ENCODE measurements at places on chromosomes 2 and 18.

DNA sequence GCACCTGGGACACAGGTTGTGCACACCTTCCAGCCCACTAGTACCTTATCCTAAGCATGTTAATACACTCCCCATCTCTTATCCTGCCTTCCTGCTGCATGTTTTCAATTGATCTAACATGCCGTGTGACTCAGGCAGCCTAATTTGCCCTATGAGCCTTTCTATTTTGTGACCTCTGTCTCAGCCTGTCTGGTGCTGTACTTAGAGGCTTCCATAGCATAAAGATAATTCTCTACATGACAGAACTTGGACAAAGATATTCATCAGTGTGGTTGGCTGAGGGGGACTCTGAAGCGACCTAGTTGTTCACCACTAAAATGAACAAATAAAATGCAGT, 8.6 kb upstream of the TMEM37 start:
- no peak for DNase-seq

GRCh38 chr2:78928502-78928901, 97.0 kb upstream of the REG3G start:
- no peak for DNase-seq

DNA sequence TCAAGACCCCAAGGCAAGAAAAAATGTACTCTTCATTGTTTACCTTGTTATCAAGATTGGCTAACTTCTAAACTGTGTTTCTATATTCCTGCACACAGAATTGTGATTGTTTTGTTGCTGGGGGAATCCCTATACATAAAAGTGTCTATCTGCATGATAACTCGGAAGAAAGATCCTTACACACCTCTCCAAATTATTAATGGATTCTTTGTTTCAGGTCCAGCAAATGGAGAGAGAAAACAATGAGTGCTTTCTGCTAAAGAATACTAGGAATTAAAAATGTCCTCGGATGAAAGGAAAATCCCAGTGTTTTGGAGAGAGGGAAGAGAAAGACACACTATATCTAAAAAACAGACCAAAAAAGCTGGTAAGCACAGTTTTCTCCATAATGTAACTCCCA, 6.2 kb upstream of the DAPL1 start:
- no peak for DNase-seq

DNA sequence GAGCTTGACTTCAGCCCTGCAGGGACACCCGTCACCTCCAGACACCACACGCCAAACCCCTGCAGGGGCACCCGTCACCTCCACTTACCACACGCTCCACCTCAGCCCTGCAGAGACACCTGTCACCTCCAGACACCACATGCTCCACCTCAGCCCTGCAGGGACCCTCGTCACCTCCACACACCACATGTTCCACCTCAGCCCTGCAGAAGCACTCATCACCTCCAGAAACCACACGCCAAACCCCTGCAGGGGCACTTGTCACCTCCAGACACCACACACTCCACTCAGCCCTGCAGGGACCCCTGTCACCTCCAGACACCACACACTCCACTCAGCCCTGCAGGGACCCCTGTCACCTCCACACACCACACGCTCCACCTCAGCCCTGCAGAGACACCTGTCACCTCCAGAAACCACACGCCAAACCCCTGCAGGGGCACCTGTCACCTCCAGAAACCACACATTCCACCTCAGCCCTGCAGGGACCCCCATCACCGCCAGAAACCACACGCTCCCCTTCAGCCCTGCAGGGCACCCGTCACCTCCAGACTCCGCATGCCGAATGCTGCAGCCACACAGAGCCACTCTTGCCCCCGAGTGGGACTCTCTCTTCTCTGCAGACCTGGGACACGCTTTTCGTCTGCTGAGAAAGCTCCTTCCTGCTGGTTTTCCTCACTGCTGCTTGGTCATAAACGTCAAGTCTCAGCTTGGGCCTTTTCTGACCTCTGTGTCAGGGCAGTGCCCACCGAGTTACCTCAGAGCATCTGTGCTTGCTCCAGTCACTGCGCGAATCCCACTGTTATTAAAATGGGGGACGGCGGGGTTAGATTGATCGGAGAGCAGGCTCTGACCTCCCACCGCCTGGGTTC, 77.5 kb upstream of the SALL3 start:
- DNase-seq = no peak

GRCh38 chr18:79382681-79383387, 12.9 kb upstream of the NFATC1 start:
- DNase-seq = no peak

DNA sequence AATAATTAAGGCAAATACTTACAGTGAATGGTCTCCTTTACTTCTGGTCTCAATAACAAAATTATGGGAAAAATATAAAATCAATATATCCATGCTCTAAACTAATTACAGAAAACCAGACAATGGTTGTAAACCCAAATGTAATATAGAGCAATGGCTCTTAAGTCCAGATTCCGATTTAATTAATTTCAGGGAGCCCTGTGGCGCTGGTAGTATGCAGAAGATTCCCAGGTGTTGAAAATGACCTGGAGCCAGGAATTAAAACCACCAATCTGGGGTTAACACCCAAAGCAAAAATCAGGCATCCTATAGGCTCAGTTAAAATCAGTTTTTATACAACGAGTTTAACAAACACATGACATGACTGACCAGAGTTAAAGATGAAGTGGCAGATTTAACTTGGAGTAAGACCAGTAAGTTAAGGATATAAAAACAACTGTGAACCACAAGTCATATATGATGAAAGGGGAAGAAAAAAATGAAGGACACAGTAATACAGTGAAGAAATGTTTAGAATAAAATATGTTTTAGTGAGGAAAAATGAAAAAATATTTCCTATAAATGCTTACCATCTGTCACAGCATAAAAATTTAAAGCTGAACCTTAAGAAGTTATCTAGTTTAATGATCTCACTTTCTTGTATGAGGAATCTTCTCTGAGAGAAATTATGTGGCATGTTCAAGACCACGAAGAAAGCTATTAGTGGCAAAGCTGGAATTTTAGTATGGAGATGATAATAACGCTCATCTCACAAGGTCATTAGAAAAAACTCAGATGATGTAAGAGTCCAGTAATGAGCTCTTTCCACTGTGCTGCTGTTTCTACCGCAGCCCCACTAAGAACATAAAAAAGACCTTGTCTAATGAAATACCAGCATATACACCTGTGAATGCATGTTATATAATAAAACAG, 45.8 kb upstream of the FLACC1 start:
- no peak for DNase-seq

DNA sequence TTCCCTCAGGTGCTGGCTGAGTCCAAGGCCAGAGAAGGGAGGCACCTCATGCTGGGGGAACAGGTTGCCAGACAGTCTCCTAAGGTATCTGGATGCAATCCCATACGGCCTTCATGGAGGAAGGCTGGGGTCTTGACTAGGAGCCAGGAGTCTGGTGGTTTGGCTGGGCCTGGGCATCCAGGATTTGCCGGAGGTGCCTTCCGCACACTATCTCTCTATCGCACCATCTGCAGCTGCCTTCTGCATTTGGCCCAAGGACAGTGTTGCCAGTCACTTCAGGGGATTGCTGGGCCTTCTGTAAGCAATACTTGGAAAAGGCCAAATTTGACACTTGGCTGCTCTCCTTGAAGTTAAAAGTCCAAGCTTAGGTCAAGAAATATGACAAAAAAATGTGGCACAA, 327.2 kb downstream of the EN1 start:
- no peak for DNase-seq

DNA sequence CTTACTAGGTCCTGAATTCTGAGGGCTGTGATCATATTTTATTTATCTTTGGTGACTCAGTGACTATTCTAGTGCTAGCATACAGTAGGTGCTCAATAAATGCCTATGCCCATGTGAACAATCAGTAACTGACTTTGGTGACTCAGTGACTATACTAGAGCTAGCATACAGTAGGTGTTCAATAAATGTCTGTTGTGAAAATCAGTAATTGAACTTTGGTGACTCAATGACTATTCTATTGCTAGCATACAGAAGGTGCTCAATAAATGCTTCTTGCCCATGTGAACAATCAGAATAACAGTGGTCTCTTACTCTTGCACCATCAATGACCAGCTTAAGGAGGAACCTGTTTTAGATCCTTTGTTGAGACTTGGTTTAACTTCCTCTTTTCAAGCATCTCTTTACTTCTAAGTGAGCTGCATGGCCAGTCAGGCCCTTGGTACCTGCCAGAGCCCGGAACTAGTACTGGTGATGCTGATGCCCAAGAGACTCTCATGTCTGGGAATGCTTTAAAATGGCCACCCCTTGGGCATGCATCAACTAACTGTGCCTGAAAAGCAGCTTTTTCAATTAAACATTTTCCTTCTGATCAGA, 214.9 kb upstream of the SPRED2 start:
- DNase-seq = no peak

- no peak for DNase-seq
These were observed 31.0 kb upstream of the GALNT3 start for GRCh38 chr2:165825041-165825440.

GRCh38 chr2:180040146-180040925, 33.2 kb upstream of the CWC22 start:
- no peak for DNase-seq

GRCh38 chr2:217826991-217827390, 175.8 kb downstream of the TNS1 start:
- DNase-seq = no peak

DNA sequence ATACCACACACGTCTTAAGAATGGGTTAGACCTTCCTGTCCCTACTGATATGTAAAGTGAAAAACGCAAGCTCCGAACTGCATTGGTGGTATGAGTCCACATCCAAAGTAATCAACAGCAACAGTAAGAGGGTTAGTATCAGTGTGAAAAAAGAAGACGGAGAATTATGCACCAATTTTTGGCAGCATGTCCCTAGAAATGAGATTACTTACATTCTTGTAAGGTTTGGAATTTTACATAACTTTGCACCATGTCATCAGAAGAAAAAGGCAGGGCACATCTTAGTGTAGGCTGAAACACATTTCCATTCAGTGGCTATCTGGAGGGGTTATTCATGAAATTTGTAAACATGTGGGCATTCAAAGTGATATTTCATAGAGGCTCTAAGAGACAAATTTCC, 88.2 kb downstream of the LONRF2 start:
- no peak for DNase-seq

DNA sequence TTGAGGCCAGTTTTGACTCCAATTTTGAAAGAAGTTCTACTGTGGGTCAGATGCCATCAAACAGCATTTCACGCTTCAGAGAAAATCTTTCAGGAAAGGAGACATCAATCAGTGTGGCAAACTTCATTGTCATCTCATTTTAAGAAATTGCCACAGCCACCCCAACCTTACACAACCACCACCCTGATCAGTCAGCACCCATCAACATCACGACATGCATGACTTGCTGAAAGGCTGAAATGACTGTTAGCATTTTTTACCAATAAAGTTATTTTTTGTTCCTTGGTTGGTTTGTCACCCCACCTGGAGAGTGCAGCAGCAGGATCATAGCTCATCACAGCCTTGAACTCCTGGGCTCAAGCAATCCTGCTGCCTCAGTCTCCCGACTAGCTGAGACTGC, 10.4 kb downstream of the DNAJC10 start:
- no peak for DNase-seq

GRCh38 chr2:241606186-241606585, 30.8 kb downstream of the THAP4 start:
- DNase-seq = no peak

- no peak for DNase-seq
These were observed 735.7 kb upstream of the SLC8A1 start for GRCh38 chr2:41187376-41188122.

GRCh38 chr2:77434880-77435279, 87.3 kb downstream of the LRRTM4 start:
- no peak for DNase-seq

- no peak for DNase-seq
These were observed 324.8 kb upstream of the CHAC2 start for GRCh38 chr2:53442783-53443182.

DNA sequence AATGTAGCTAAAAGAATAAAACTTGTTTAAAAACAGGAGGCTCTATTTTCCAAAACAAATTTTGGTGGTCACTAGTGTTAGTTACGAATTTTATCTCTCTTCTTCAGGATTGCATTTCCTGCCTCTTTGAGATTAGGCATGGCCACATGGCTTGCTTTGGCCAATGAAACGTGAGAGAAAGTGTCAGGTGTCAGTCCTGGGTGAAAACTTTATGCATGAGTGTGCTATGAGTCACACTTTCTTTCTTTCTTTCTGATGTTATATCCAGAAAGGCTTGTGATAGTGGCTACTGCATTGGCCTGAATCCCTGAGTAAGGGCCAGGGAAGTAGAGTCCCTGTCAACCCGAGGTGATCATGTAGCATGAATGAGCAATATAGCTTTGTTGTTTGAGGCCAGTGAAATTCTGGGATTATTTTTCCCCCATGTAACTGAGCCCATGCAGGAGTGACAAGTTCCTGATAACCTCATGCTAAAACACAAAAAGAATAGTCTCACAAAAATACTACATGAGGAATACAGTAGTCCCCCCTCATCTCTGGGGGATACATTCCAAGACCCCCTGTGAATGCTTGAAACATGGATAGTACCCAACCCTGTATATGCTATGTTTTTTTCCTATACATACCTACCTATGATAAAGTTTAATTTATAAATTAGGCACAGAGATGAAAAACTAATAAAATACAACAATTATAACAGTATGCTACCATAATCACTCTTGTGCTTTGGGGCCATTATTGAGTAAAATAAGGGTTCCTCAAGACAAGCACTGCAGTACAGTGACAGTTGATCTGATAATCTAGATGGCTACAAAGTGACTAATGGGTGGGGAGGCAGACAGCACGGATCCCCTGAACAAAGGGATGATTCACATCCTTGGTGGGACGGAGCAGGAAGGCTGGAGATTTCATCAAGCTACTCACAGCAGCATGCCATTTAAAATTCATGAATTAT, 109.5 kb downstream of the CDC42EP3 start:
- no peak for DNase-seq

GRCh38 chr2:85704800-85705679, 10.9 kb downstream of the GNLY start:
- DNase-seq = no peak

DNA sequence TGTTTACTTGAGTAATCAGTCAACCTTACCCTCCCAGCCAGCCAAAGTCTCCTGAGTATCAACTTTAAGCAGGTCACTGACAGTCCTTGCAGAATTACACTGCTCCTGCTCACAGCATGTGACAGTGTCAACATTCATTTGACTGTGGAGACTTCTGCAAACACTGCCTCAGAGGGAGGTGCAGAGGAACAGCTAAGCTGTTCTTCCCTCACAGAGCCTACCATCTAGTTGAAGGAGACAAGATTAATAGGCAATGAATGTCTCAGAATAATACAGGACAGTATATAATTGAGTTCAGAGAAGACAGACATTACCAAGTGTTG, 11.9 kb downstream of the SLC14A2 start:
- DNase-seq = no peak

DNA sequence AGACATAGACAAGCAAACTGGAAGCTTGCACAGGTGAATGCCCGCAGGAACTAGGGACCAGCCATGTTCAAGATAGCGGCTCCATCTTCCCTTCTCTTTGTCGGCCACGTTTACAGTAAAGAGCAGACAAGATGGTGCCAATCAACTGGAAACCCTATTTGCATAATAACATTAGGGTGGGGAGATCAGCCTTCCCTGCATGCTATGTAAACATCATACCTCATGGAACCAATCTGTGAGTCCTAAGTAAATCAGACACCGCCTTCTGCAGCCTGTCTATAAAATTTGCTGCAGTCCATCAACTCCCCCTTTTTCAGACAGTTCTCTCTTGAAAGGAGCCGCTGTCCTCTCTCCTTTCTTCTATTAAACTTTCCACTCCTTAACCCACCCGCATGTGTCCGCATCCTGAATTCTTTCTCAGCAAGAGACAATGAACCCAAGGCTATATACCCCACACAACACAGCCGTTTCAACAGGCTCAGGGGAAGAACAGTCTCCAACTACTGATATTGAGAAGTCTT, 384.4 kb downstream of the EIPR1 start:
- DNase-seq = no peak
